ENCODE measurements at places on chromosomes 11 and 22.

DNA sequence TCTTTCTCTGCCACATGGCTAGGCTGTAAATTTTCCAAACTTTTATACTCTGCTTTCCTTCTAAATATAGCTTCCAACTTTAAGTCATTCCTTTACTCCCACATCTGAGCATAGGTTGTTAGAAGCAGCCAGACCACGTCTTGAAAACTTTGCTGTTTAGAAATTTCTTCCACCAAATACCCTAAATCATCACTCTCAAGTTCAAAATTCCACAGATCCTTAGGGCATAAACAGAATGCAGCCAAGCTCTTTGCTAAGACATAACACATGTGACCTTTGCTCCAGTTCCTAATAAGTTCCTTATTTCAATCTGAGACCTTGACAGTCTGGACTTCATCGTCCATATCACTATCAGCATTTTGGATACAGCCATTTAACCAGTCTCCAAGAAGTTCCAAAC, 749.9 kb downstream of the METTL15 start:
- DNase-seq: no peak

DNA sequence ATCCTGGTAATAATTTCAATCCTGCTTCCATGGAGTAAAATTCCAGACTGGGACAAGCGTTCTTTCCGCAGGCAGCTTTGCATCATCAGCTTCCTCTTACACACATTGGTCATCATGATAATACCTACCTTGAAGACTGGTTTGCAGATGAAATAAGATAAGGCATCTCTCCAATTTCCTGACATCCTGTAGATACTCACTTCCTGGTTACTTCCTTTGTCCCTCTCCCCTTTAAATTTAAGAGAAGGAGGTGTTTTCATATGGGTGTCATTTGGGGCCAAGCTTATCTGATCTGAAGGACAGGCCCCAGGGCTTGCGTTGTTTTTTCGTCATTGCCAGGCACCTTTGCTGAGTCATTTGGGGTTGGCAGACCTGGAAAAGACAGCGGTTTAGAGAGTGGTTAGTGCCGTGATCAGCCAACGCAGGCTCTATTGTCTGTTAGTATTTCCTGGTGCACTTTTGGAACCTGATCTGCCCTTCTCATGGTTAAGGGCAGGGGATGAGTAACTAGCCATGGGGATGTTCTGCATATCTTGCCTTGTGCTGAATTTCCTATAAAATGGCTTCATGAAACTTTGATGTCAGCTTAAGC, 24.1 kb downstream of the GRAMD1B start:
- DNase-seq: no peak

DNA sequence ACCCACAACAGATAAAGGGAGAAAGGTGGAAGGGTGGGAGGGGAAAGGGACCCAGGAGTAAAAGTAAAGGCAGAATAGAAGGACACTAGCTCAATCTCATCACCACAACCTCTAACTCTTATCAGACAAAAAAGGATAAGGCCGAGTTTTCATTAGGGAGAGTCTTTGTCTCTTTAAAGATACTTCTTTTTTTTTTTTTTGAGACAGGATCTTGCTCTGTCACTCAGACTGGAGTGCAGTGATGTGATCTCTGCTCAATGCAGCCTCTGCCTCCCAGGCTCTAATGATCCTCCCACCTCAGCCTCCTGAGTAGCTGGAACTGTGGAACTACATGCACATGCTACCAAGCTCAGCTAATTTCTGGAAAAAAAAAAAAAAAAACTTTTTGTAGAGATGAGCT, 85.6 kb upstream of the CHRM4 start:
- DNase-seq: no peak

GRCh38 chr11:118281284-118281683, 17.2 kb upstream of the MPZL2 start:
- peak; percentile 8 for DNase-seq

- DNase-seq: no peak
Observed at GRCh38 chr11:76683161-76684095, 12.9 kb upstream of the LRRC32 start.

Data from NK-92 treated with Interleukin-12 subunit alpha and Interleukin-12 subunit beta, amount 100 ng/mL, for 24 hours (cell line).